Vagina (tissue), 2 donors: ENCODE measurements at places on chromosomes 11 and 22. TPM values are rescaled to one million over a fixed set of nuclear protein-coding genes. Genes with fewer than 3 reads are reported as not detected.

DNA sequence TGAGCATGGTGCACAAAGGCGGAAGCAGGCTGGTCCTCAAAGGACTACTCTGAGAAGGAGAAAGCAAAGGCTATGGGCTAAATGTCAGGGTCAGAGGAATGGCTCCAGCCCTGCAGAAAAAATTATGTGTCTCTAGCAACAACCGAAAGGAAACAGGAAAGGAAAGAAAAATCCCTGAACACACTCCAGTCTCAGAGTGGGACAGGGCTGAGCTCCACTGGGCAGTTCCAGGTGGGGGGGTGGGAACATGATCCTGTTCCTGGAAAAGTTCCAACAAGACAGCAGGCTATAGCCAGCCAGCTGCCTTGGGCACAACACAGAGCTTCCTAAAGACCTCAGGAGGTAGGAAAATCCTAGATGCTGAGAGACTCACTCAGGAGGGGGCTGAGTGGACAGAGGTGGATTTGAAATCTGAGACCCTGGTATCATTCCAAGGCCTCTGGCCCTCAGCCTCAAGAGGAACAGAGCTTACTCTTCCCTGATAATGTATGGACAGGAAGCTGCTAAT is 1088.2 kb downstream of the TBC1D22A start:
- no peak for DNase-seq

Gene CTSW
- total RNA-seq = 0.74 TPM

DNA sequence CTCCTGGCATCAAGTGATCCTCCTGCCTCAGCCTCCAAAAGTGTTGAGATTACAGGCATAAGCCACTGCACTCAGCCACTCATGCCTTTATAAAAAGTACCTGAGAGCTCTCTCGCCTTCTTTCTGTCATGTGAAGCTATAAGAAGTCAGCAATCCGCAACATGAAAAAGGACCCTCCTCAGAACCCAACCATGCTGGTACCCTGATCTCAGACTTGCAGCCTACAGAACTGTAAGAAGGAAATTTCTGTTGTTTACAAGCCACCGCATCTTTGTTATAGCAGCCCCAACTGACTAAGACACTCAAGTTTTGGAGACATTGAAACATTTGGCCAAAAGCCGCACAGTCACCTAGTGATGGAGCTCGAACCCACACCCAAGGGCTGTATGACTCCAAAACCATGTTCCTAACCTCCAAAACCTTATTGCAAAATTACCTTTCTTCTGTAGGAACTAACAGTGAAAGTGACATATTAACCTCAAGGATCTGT is 8.9 kb downstream of the PACSIN2 start:
- no peak for DNase-seq

Gene PPFIBP2
- total RNA-seq = 48.1 TPM

- no peak for DNase-seq
Observed at GRCh38 chr11:68756171-68756766, 4.9 kb upstream of the TESMIN start.

- DNase-seq = no peak
Observed at GRCh38 chr22:48811885-48812284, 1015.8 kb downstream of the BRD1 start.

Gene FAM227A
- 0.25 TPM for total RNA-seq

Gene PRODH
- 17.4 TPM for total RNA-seq

DNA sequence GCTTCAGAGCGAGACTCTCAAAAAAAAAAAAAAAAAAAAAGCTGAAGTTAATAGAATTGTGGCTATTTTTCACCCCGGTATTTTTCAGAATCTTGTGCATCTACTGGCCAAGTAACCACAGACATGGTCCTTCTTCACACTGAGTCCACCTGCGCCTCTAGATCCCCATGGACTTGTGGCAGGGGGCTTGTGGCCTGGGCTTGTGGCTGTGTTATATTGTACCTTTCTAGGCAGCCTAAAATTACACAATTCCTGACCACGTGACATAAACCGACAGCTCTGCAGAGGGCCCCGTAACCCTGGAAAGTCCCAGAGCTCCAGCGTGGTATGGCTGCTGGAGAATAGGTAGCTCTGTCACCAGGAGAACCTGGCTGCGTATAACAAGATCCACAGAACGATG is 10.9 kb upstream of the NAALADL1 start:
- no peak for DNase-seq

Gene JAM3
- total RNA-seq = 31.7 TPM

- no peak for DNase-seq
Observed at GRCh38 chr11:984546-984945, 52.0 kb downstream of the MUC6 start.

Gene KDM4D
- total RNA-seq = 0.25 TPM

Gene SLC29A2
- 4.2 TPM for total RNA-seq

GRCh38 chr11:111582163-111582562 is 20.1 kb upstream of the SIK2 start:
- DNase-seq = no peak

DNA sequence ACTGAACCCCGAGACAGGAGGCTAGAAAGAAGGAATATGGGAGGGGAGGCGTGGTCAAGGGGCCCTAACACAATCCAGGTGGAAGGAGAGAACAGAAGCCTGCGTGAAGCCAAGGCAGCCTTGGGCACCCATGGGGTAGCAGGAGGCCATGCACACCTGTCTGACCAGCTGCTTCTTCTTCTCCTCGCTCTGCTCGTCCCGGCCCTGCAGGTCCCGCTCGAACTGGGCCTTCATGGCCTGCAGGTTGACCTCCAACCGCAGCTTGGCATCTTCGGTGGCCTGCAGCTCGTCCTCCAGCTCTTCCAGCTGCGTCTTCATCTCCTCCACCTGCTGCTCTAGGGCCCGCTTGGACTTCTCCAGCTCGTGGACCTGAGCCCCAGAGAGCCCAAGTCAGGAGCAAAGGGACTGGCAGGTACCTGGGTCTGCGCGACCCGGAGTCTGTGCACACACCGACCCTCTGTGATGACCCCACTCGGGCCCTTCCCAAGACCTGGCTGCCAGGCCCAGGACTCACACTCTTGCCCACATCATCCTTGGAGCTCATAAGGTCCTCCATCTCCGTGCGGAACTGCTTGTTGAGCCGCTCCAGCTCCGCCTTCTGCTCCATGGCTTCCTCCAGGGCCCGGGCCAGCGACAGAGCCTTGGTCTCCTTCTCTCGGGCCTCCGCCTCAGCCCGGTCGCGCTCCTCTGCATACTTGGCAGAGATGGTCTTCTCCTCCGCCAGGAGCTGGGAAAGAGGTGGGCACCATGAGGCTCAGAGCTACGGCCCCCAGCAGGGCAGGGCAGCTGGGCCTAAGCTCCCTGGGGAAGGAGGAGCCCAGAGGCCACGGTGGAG is 35.9 kb downstream of the APOL1 start:
- no peak for DNase-seq

Gene PLAAT3
- total RNA-seq = 17.2 TPM

DNA sequence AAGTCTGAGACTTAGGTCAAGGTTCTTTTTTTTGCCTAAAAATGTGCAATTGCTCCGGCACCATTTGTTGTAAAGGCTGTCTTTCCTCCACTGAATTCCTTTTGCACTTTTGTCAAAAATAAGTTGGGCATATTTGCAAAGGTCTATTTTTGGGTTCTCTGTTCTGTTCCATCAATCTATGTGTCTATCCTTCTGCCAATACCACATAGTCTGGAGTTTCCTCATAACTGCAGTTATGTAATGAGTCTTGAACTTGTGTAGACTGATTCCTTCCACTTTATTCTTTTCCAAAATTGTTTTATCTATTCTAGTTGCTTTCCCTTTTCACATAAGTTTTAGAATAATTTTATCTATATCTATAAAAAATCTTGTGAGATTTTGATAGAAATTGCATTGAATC is 6.7 kb downstream of the KCNJ5 start:
- no peak for DNase-seq

DNA sequence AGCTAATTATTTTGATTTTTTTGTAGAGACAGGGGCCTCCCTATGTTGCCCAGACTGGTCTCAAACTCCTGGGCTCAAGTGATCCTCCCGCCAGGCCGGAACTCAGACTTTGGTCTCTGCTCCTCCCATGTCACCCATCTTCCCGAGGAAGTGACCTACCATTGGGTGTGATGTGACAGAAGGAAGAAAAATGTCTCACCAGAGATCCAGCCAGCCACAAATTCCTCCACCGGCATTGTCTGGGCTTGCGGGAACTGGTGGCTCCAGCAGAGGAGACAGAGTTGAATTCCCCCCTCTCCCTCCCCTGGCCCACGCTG is 772 bp downstream of the SLC25A45 start:
- no peak for DNase-seq

DNA sequence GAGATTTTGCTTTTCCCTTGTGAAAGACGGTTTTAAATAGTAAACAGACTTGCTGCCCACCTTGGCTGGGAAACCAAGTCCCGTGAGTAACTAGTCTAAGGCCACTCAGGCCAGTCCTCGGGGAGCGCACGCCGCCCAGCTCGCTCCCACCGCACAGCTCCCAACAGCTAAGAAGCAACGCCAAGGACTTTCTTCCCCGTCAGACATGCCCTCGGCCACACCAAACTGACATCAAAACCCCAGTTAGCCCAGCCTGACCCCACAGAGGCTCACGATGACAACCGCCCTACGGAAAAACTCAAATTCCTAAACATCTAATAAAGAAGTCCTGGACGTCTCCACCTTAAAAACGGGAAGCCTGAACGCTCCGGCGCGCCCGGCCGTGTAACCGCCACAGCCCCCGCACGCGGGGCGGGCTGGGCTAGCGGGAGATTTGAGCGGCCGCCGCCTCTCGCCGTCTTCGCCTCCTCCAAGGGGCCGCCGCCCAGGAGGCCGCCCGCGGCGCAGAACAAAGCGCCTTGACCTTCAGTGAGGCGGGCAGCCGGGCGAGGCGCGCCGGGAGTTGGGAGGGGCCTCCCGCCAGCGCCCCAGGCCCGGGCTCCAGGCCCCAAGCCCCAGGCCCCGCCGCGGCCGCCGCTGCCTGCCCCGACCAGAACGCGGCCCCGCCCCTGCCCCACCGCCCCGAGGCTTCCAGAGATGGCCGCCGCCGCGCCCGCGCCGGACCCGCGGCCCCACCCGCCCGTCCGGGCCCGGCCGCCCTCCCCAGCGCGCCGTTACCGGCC is 486 bp downstream of the NAP1L4 start:
- DNase-seq = no peak

Gene DNAJB7
- not detected for total RNA-seq

Gene MUC2
- not detected for total RNA-seq

- DNase-seq = no peak
Observed at GRCh38 chr22:42528591-42529307, 9.2 kb upstream of the RRP7A start.

GRCh38 chr22:27774200-27774599 is 27.4 kb downstream of the MN1 start:
- DNase-seq = no peak

GRCh38 chr22:29480512-29481264 is 670 bp downstream of the NEFH start:
- DNase-seq = no peak

Gene KBTBD3
- 3.2 TPM for total RNA-seq

DNA sequence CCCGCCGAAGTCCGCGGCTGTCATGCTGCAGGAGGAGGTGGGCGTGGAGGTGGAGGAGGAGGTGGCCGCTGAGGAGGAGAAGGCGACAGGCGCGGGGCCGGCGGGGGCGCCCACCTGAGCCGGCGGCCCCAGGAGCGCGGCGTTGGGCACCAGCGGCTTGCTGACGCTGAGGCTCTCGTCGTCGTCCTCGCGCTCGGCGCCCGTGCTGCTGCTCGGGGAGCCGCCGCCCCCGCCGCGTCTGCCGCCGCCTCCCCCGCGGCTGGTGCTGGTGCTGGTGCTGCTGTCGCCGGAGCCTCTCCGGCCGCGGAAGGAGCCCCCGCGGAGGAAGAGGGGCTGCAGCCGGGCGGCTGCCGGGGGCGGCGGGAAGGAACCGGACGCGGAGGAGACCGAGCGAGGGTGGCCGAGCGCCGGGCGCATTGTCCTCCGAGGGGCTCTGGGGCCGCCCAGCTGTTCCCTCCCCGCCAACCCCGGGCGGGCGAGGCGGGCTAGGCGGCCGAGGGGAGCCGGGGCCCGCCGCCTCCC is 388 bp downstream of the TMEM121B start:
- no peak for DNase-seq

DNA sequence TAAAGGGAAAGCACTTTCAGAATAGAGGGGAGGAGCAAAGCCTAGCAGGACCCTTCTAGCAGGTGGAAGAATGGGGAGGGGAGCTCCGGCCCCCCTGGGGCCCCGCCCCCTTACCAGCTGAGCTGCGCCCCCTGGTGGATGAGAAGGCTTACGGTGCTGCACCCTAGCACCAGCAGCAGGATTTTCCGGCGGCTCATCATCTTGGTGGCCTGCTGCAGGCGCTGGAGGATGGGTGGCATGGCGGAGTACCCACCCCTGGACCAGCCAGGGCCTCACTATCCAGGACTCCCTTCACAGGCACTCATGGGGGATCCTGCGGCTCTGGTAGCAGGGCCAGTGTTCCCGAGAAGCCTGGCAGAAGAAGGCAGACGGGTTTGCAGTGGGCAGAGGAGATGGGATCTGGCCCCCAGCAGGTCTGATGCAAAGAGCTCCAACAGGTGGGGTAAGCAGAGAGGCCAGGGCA is 3.8 kb downstream of the GAL3ST3 start:
- DNase-seq = no peak

DNA sequence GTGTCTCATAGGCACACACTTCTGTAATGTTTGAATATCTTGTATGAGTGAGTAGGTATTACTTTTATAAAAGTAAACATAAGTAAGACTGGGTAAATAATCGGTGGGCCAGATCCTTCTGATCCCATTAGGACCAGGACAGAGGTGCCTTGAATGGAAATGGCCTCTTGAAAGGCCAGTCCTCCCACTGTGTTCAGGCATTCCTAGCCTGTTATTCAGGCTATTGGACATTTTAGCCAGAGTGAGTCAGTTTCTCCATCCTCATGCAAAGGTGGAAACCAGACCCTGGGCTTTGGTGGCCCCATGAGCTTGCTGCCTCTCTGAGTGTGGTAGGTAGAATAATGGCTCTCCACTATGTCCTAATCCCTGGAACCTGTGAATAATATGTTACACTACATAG is 34.4 kb downstream of the C11orf96 start:
- DNase-seq = no peak

DNA sequence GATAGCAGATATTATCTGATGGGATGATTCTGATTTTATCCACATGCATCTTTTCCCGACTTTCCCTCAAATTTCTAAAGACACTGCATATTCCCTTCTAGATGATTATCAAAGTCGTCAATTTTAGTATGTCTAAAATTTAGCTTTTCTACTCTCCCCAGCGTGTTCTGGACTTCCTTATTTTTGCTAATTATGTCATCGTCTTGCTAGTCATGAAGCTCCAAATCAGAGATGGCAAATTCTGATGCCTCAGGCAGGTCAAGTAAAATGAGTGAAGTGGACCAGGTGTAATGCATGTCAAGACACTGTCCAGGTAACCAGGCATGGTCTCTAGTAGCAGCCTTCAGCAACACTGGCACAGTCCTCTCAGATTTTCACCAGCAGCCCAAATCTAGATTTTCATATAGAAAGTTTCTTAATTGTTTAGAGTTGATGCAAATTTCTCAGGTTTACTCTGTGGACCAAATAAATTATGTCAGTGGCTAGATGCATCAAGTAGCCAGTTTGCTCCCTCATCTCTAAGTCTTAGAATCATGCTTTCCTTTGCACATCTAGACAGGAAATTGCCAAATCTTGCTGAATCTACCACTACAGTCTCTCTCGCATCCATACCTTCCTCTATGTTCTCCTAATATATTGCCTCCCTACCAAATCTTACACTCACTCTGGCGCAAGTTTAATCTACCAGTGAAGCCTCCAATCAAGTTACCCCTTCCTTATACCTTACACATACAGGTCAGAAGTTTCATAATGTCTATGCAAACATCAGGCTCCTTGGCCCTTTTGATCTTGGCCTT is 10.6 kb downstream of the HSD17B12 start:
- no peak for DNase-seq
